ENCODE measurements at places on chromosomes 6 and 20.

DNA sequence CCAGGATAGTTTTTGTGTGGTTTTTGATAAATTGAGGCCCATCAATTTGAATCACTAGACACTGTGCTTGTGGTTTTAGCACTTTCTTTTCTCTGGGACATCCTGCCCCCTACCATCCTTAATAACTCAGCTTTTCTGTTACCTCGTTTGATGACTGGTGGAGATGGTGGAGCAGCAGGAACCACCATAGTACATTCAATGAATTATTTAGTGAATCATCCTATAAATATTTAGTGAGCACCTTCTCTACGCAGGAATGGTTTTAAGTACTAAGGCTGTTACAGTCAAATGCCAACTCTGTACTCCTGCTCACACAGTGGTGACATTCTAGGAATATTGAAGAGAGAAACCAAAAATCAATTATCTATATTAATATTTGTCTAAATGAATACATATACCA is 585.2 kb downstream of the HAO1 start:
- DNase-seq: no peak

GRCh38 chr6:18507561-18507960 is 120.4 kb downstream of the RNF144B start:
- DNase-seq: no peak

GRCh38 chr6:503610-504362 is 112.2 kb downstream of the IRF4 start:
- no peak for DNase-seq

GRCh38 chr6:127383988-127384387 is 40.6 kb upstream of the ECHDC1 start:
- DNase-seq: no peak

- no peak for DNase-seq
These were observed 219.2 kb upstream of the SGK1 start for GRCh38 chr6:134537146-134537555.

- peak; percentile 13 for DNase-seq
These were observed 13.7 kb downstream of the KLHL31 start for GRCh38 chr6:53651764-53652401.

DNA sequence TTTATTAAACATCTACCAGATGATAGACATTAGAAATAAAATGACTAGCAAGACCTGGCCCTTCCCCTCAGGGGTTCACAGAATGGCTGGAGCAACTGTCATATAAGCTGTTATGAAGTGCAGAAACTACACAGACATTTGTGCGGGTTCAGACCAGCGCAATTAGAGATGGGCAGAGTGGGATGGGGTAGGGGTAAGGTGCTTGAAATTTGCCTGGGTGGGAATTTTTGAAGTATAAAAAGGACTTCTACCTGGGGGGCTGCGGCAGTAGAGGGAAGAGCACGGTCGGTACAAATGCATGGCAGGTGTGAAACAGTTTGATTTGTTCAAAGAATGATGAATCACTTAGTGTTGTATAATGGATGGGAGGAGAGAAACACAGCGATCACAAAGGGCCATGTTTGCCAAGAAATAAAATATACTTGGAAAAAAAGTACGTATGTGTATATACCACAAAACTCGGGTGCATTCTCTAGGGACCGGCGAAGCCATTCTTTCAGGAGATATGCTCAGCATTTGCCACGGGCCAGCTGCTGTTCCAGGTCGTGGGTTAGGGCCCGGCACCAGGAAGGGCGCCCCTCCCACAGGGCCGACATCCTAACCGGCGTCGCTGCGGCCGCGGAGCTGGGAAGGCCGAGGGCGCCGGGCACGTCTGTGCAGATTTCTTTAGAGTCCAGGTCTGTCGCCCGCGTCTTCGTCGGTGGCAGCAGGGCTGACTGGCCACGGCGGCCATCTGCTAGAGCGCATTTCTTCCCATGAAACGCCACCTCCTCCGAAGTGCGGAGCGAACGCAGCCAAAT is 809 bp upstream of the NOL7 start:
- peak; percentile 11 for DNase-seq

DNA sequence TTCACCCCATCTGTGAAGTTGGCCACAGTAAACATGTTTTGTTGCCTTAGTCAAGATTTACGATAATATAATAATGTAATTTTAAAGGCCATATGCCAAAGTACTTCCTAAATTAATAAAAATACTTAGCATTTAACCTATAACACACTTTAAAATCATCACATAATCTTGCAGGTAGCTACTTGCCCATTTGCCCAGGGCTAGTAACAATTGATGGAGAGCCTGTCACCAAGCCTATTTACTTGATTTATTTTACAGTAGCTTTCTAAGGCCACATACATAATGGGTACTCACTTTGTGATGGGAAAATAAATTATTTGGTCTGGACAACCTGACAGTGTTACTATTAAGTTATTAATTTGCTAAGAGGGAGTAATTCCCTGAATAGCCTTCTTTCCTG is 14.5 kb downstream of the BTBD9 start:
- DNase-seq: no peak

- no peak for DNase-seq
These were observed 188.6 kb upstream of the PLCB4 start for GRCh38 chr20:8880085-8880853.

DNA sequence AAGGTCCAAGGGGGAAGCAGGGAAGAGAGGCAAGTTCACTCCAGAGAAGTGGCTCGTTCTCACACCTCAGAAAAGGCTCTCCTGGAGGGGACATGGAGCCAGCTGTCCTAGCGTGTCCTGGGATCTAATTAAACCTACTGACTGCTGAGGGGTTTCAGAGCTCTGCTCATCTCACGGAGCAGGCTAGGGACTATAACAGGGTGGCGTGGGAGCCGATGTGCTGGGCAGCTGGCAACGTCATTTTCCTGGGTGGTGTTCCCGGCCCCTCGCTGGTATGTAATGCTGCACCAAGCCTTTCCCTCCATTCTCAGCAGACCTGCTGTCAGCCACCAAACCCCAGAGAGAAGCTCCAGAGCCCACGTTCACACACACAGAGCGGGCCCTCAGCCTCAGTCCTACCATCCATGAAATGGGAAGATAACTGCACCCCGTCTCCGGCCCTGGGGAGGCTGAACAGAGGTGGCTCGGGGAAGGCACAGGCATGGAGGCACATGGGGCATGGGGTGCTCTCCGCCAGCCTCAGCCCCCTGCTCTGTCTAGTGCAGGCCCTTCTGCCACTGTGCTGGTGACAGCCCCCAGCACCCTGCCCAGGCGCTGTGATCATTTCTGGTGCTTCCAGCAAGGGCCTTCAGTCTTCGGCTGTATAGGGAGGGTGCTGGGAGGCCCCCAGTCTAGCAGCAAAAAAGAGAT is 1.9 kb downstream of the CST7 start:
- no peak for DNase-seq

- DNase-seq: no peak
These were observed 23.9 kb downstream of the THBS2 start for GRCh38 chr6:169229615-169230321.

DNA sequence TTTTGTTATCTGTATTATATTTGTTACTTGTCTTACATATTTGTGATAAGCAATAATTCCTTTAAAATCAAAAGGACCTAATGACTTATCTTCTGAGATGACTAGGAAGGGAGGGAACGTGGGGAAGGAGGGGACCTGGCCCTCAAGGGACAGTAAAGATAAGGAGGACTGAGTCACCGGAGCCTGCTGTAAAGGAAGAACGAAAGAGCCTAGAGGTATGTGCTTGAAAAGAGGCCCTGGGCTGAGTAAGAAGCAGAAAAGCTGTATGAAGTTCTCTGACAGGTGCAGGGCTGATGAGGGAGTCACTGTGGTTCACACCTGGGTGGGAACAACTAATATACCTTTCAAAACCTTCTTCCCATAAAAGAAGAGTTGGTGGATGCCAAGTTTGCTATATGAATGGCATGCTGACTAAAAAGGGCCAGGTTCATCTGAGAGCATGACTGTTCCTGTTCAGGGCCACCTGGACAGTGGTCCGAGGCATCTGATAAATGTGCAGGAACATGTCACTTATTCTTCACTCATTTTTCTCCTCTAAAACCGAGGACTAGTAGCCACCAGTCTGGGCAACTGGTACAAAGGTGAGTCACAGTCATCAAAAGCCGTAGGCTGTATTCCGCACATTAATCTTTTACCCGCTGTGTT is 111.3 kb downstream of the TNFAIP3 start:
- DNase-seq: no peak

DNA sequence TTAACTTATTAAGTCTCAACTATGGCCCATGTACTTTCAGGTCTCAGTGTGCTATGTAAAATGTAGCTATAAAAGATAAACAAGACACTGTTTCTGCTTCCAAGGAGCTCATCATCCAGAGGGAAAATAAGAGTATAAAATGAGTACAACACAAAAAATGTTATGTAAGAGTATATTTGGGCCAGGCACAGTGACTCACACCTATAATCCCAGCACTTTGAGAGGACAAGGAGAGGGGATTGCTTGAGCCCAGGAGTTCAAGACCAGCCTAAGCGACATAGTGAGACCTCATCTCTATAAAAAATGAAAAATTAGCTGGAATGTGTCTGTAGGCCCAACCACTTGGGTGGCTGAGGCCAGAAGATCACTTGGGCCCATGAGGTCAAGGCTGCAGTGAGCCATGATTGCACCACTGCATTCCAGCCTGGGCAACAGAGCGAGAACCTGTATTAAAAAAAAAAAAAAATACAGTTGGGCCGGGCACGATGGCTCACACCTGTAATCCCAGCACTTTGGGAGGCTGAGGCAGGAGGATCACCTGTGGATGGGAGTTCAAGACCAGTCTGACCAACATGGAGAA is 124.0 kb downstream of the EDN1 start:
- no peak for DNase-seq

- DNase-seq: no peak
These were observed 46.8 kb downstream of the PYGB start for GRCh38 chr20:25294459-25295385.

- DNase-seq: no peak
These were observed 23.8 kb downstream of the FARS2 start for GRCh38 chr6:5285081-5285480.

GRCh38 chr6:71043902-71044301 is 87.0 kb upstream of the B3GAT2 start:
- no peak for DNase-seq

- DNase-seq: no peak
These were observed 6.3 kb upstream of the FOXA2 start for GRCh38 chr20:22590662-22591061.

GRCh38 chr20:23192469-23192868 is 106.3 kb upstream of the CD93 start:
- DNase-seq: no peak

DNA sequence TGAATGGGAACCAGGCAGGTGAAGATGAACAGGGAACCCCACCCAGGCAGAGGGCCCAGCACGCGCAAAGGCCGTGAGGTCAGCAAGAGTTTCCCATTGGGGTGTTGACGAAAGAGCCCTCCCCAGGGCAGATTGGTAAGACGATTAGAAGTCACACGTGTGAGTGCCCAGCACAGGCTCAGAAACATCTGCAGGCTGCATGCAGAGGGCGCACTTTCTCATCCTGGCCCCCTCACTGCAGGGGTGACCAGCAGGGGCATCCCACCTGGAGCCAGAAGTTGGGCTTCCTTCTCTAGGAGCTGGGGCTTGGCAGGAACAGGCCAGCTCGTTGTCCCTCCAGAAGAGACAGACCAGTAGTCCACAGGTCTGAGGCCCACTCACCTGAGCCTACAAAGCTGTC is 38.4 kb downstream of the VSTM2L start:
- DNase-seq: no peak

GRCh38 chr20:53829255-53829723 is 235.7 kb upstream of the ZNF217 start:
- peak; percentile 17 for DNase-seq

DNA sequence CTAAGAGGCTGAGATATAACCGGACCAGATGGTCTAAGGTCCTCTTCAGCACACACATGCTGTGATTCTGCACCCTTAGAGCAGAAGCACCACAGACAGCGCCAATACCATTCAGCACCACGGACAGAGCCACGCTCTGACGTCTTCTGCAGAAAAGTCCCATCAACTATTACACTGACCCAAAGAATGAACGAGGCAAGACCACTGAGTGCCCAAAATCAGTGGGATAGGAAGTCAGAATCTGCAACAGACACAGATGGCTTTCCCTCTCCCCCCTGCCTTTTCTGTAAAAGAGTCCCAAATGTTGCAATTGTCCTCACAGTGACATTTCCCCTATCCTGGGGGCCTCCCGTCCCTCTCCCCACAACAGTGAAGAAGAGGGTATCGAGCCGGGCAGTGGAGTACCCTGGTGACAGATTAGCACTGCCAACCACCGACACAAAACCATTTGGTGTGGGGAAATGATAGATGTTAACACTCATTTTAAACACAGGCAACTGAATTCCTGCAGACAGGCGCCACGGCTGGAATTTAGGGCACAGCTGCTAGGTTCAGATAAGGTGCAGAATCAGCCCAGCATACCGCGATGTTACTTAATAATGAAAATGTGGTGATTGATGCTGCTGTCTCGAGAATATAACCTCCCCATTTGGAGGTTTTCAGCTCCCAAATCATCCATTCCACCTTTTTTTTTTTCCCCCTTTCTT is 66.6 kb upstream of the CTNNBL1 start:
- DNase-seq: no peak

GRCh38 chr20:1734269-1734858 is 76.8 kb upstream of the SIRPG start:
- no peak for DNase-seq

DNA sequence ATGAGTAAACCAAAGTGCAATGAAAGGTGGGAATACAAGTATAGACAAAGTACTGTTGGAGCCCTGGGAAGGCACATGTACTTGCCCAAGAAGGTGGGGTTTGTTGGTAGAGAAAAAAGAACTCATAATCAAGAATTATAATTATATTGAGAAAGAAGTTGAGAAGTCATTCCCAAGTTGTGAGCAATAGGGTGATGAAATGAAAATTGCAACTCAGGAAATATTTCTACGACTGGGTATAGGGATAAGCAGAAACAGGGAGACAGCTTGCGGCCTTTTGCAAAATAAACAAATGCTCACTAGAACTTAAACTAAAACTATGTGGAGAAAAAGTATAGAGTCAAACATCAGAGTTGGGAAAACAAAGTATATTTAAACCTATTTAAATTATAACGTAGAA is 250.7 kb upstream of the FAM83B start:
- no peak for DNase-seq

- no peak for DNase-seq
These were observed 95.1 kb upstream of the MPC1 start for GRCh38 chr6:166477647-166478365.

DNA sequence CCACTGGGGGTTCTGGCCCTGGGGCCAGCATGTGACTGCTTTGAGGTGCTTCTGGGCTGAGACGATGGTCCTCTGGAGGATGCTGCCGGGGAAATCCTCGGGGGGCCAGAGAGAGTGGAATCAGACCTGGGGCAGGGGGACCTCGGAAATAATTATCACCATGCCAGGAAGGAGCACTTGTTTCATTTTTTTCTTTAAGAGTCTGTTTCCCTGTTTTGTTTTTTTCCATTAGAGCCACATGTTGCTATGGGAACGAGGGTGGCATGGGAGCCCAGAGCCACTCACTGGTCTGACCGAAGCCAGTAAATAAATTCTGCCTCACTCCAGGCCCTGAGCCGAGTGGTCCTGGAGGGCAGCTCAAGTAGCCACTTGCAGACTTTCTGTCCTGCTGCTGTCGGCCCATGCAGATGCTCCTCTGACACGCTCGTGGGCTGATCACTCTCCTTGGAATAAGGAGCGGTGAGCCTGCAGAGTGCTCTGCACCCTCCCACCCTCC is 365.1 kb downstream of the ZFAND3 start:
- no peak for DNase-seq
